ENCODE measurements at places on chromosomes 2 and 18.

DNA sequence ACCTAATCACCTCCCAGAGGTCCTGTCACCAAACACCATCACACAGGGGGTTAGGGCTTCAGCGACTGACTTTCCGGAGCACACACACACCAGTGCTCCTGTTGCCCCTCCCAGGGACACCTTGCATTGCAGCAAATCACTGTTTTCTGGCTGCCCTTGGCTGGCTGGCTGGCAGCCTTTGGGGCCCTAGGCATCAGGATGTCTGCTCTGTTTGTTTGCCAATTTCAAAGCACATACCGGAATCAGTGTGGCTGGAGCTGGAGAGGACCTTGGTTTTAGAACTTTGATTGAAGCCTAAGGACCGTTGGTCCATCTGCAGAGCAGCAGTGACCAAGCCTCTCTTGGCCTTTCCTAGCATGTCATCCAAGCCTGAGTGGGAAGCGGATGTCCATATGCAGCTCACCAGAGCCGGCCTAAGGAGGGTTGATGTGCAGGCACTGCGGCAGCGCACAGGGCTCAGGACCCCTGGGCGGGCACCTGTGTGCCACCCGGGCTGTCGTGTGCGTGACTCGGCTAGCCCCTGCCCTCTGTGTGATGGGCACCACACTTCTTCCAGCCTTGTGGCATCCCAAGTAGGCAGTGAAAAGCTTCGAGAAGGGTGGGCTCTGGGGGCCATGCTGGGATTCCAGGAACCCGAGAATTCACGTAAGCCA, 62.1 kb downstream of the GBX2 start:
- DNase-seq: no peak

DNA sequence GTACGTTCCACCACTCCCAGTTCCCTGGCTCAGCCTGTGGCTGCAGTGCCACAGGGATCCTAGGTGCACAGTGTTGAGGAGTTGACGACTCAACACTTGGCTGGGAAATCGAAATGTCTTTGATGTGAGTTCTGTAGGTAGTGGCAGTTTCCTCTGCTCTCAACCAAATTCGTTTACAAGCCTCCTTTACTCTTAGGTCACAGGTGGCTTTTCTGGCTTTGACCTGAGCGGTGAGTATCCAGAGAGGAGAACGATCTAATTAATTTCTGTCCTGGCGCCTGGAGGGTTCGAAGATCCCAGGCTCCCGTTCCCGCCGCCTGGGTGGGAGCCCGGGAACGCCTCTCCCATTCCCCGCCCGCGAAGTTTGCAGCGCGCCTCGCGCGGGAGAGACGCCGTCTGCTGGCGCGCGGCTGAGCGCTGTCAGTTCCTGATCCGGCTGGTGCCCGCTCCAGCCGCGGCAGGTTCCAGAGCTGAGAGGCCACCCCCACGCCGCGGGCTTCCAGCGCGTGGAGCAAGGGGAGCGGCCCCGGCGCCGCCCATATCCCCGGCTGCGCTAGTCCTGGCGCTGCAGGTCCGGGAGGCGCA, at the start of gene LAMA3:
TSS of gene LAMA3 (plus strand) at position 423 of the 585 bp plus-strand sequence. CDS start 231 bp downstream, outside the sequence.
- DNase-seq: peak; percentile 81

GRCh38 chr2:8872821-8873432, 35.5 kb upstream of the KIDINS220 start:
- DNase-seq: peak; percentile 26

DNA sequence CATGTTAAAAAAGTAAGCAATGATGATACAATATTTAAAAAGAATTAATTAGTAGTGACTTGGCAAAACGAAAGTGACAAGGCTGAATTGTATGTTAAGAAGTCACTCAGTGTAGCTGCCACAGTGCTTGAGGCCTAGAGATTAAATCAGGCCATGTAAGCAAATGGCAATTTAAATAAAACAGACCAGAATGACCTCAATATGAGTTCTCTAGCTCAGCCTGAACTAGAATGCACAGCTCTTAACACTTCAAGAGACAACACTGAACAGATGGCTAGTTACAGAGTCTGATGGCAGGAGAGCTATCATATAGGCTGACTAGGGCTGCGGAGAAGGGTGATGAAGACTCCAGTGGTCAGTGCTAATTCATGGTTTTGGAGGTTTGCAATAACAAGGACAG, 117.9 kb upstream of the ZBTB14 start:
- DNase-seq: peak; percentile 24

DNA sequence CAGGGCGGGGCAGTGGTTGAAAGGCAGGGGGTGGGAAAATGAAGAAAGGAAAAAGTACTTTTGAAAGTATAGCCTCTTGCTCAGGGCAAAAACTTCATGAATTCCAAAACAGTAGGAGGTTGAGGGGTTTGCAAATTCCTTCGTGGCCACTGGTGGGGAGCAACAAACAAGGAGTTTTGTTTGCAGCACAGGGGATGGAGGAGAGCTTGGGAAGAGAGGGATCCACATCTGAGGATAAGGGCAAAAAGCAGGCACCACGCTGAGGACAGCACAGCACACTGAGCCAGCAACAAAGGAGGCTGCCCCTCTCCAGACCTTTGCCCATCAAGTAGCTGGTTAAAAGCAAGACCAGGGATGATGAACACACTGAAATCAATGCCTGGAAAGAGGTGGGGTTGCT, 148.9 kb downstream of the TCF4 start:
- no peak for DNase-seq

GRCh38 chr2:7264791-7265190, 347.6 kb downstream of the RNF144A start:
- peak; percentile 30 for DNase-seq

- DNase-seq: no peak
Observed at GRCh38 chr2:198371921-198372543, 567.6 kb downstream of the PLCL1 start.

- no peak for DNase-seq
Observed at GRCh38 chr18:55918444-55918843, 330.5 kb upstream of the TCF4 start.

Data from retina (tissue), 1 donor.